ENCODE measurements at places on chromosomes 7 and 10.

- DNase-seq: no peak
These were observed 297.0 kb upstream of the AUTS2 start for GRCh38 chr7:69301253-69301652.

GRCh38 chr7:77753173-77753572 is 45.1 kb downstream of the TMEM60 start:
- no peak for DNase-seq

GRCh38 chr7:95899919-95900513 is 127.7 kb downstream of the DYNC1I1 start:
- no peak for DNase-seq

- no peak for DNase-seq
These were observed 254.1 kb upstream of the PTER start for GRCh38 chr10:16182688-16183087.

- no peak for DNase-seq
These were observed 34.2 kb downstream of the BICC1 start for GRCh38 chr10:58546722-58547445.

- peak; percentile 68 for DNase-seq
These were observed 5.5 kb downstream of the ANXA11 start for GRCh38 chr10:80199828-80200227.

DNA sequence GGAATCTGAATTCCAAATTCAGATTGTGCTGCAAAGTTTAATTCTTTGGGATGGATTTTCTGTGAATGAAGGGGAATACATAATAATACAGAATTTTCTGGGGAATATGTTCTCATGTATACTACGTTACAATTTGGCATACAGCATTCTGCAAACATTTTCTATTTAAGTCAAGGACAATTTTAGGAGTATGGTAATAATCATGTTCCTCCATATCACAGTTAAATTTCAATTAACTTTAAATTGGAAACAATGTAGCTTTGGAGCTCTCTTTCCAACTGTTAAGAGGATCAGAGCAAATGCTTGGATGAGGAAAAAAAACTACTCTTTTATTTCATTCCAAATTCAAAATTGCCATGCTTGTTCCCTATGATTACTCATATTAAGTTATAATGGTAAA is 217.5 kb downstream of the JAZF1 start:
- DNase-seq: no peak

DNA sequence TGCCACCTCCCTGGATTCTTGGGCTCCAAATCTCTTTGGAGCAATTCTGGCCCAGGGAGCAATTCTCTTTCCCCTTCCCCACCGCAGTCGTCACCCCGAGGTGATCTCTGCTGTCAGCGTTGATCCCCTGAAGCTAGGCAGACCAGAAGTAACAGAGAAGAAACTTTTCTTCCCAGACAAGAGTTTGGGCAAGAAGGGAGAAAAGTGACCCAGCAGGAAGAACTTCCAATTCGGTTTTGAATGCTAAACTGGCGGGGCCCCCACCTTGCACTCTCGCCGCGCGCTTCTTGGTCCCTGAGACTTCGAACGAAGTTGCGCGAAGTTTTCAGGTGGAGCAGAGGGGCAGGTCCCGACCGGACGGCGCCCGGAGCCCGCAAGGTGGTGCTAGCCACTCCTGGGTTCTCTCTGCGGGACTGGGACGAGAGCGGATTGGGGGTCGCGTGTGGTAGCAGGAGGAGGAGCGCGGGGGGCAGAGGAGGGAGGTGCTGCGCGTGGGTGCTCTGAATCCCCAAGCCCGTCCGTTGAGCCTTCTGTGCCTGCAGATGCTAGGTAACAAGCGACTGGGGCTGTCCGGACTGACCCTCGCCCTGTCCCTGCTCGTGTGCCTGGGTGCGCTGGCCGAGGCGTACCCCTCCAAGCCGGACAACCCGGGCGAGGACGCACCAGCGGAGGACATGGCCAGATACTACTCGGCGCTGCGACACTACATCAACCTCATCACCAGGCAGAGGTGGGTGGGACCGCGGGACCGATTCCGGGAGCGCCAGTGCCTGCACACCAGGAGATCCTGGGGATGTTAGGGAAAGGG is 913 bp downstream of the NPY start:
- DNase-seq: no peak

- no peak for DNase-seq
These were observed 458.3 kb downstream of the PLXDC2 start for GRCh38 chr10:20274571-20274970.

- DNase-seq: no peak
These were observed 11.3 kb upstream of the CTBP2 start for GRCh38 chr10:125171402-125172306.

GRCh38 chr10:120607016-120607709 is 150.1 kb downstream of the PLPP4 start:
- DNase-seq: no peak

DNA sequence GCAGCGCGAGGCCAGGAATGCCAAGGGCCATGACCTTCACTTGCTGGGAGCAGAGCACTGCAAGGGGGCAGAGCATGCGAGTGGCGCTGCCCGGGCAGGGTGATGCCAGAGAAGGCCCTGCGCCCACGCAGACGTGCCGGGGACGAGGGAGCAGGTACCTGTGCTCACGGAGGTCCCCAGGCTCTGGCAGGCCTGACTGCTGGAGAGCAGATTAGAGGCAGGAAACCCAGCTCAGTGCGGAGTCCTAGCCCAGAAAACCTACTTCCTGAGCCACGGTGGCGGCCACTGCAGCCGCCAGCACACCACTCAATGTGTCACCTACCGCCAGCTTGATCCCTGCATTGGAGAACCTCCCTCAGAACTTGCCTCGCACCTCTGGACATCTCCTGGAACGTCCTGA is 148.4 kb downstream of the MAD1L1 start:
- no peak for DNase-seq

- DNase-seq: no peak
These were observed 43.1 kb upstream of the GATAD1 start for GRCh38 chr7:92404170-92404614.

- no peak for DNase-seq
These were observed 17.7 kb downstream of the FRG2B start for GRCh38 chr10:133608855-133609254.

GRCh38 chr7:57203161-57203791 is 71.0 kb upstream of the ZNF479 start:
- no peak for DNase-seq

GRCh38 chr10:112588225-112588990 is 141.4 kb downstream of the VTI1A start:
- no peak for DNase-seq

- DNase-seq: no peak
These were observed 129.8 kb upstream of the PPP1R3A start for GRCh38 chr7:114048386-114049235.

DNA sequence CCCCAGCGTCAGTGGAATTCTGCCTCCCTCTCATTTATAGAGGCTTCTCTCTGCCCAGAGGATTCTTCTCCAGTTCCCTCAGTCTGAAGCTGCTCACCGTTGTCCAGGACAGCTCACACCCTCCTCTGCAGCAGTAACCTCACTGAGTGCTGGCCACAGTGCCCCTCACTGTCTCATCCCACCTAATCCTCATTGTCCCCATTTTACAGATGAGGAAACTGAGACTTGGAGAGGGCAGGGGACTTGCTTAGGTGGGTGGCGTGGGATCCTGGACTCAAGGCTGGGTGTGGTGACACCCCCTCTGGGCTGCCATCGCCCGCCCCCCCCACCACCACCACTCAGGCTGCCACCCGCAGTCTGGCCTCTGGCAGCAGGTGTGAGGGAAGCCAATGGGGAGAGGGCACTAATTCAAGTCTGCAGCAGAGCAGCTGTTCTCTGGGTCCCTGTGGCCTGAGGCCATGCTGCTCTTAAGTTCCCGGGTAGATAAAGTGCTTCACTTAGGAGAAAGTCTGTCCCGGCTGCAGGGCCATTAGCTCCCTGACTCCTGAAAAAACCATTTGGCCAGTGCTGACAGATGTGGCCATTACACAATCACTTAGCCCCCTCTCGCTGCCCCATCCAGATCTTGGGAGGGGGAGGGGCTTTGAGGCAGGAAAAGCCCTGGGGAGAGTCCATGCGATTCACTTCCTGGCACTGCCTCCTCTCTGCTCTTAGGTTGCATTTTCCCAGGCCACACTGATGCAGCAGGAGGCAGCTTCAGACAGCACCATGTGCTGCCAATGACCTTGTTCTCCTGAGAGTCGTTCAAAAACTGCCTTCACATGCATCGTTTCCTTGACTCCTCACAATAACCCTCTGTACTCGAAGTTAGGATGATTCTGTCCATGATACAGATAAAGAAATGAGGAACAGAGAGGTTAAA is 36.3 kb downstream of the DRGX start:
- DNase-seq: no peak

GRCh38 chr7:39233851-39234529 is 256.3 kb downstream of the POU6F2 start:
- no peak for DNase-seq

- no peak for DNase-seq
These were observed 116.4 kb downstream of the ITGB8 start for GRCh38 chr7:20447021-20447650.

DNA sequence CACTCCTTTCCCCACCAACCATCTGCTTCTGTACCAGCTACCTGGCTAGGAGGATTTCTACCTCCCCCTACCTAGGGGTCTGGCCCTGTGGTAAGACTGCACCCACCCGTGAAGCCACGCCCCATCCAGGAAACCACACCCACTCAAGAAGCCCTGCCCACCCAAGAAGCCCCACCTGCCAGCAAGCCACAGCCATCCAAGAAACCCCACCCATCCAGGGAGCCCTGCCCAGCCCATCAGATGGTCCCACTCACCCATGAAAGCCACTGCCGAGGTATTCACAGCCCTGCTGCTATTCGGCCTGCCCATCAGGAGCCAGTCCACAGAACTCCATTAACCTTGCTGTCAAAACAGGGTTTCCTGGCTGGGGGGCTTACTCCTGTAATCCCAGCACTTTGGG is 15.6 kb upstream of the MUC3A start:
- no peak for DNase-seq

DNA sequence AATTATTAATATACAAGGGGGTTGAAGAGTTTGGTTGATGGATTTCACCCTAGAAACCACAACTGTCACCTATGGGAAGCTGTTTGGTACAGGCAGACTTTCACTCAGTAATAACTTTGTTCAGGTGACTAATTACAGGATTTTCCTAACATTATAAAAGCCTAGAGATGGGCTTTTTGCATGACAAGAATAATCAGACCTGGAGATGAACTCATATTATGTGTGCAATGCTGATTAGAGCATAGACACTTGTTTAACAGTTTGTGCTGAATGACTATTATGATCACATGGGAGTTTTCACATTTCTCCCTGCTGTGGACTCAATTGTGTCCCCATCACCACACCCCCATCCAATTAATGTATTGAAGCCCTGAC is 90.2 kb upstream of the STEAP4 start:
- DNase-seq: no peak

GRCh38 chr10:60434418-60435046 is 44.9 kb upstream of the ANK3 start:
- DNase-seq: no peak

- DNase-seq: no peak
These were observed 46.7 kb downstream of the CAMK1D start for GRCh38 chr10:12396093-12396492.

DNA sequence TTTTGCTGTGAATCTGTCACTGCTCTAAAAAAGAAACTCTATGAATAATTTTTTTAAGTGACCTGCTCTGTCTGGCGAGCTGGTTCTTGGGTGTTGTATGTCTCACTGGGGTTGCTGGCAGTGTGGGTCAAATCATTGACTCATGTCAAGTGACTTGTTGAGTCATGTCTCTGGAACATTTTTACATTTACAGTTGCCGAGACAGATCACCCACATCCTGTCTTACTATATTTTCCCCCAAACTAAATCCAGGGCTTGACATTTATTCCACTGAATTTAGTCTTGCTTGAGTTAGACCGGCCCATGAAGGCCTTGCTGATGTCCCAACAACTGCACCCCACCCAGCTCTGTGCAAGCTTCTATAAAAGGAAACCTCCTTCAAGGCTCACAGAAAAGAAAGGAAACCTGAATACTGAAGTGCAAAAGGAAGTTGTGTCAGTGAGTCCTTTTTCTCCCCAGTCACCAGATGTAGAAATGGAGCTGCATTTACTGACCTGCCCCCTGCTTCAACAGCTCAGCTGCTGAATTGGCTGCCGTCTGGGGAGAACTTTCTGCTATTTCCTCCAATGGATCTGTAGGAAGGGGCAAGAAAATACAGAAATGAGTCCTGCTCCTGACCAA is 290.3 kb downstream of the TNS3 start:
- DNase-seq: peak; percentile 73

DNA sequence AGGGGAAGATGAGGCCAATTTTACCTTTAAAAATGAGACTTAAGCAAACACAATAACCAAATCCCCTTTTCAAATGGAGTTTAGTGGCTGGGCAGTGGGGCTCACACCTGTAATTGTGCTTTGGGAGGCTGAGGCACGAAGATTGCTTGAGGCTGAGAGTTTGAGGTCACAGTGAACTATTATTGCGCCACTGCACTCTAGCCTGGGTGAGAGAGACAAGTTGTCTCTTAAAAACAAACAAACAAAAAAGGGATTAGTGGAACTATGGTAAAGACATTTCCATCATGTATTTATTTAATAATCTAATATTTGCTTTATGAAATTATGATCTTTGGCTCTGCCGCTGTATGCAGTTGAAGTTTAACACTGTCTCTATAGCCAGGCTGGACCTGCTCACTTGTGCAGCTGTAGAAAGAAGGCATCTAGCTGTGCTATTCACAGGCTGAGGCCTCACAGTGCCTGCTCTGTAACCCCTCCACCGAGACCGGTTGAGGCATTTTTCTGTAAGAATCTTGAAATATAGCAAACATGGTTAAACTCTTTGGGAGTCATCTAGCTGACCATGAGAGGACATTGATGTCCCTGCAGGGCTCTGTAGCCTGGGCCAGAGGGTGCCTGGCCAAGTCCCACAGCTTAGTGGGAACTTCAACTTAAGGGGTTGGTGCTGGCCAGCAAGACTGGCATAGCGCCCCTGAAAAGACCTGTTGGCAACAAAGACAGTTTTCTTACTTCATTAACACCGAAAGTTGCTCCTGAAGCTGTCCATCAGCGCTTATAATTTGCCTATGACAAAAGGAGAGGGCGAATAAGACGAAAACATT is 131.8 kb downstream of the BMPER start:
- DNase-seq: no peak

DNA sequence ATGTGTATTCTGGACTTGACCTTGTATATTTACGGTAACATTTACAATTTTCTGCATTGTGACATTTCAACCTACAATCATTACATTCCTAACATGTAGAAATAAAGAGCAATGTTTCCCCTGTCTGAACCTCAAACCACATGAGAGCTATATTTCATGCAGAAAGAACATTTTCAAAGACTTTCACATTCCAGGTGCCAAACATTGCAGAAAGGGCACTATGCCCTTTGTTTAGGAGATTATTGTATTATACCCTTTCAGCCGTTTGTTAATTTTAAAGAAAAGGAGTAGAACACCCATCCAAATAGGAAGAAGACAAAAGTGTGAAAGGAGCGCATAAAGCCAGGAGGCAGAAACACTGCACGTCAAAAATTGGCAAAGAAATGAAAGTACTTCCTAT is 260.4 kb downstream of the RELN start:
- DNase-seq: no peak

DNA sequence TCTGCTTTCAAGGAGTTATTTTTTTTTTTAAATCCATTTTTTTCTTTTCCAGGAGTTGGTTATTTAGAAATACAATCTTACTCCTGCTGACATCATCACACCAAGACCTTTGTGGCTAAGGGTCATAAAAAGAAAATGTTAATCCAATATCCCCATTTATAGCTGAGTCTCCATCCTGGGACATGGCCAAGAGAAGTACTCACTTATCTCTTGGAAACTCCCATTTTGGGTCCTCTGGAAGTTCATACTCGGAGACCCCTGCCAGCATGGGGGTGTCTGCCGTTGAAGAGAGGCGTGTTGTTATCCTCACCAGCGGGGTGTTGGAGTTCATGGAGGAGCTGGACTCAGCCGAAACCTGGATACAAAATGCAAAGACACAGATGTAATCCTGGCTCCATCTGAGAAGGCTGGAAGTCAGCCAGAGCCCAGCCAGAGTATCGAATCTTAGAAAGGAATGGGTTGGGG is 94.6 kb downstream of the FGFR2 start:
- no peak for DNase-seq
